ENCODE measurements at places on chromosomes 6 and 20.

- no peak for DNase-seq
These were observed 22.7 kb upstream of the NTSR1 start for GRCh38 chr20:62685781-62686555.

DNA sequence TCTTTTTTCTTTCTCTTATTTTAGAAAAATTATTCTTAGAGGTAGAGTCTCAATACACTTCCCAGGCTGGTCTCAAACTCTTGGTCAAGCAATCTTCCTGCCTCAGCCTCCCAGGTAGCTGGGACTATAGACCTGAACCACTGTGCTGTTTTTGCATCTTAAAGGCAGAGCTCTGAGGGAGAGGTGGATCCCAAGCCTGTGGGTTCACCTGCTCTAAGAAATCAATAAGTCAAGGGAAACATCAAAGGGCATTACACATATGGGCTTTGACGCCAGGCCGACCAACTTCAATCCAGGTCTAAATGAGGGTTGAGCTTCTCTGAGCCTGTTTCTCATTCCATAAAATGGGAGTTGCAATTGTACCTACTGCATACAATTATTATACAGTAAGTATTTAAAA lies 223.9 kb downstream of the LY86 start:
- no peak for DNase-seq

- DNase-seq: peak; percentile 92
These were observed 40.3 kb downstream of the STX11 start for GRCh38 chr6:144190593-144190992.

- no peak for DNase-seq
These were observed 95.4 kb upstream of the FOXQ1 start for GRCh38 chr6:1216488-1216974.

- DNase-seq: no peak
These were observed 59.1 kb upstream of the PRDM1 start for GRCh38 chr6:106026748-106027715.

DNA sequence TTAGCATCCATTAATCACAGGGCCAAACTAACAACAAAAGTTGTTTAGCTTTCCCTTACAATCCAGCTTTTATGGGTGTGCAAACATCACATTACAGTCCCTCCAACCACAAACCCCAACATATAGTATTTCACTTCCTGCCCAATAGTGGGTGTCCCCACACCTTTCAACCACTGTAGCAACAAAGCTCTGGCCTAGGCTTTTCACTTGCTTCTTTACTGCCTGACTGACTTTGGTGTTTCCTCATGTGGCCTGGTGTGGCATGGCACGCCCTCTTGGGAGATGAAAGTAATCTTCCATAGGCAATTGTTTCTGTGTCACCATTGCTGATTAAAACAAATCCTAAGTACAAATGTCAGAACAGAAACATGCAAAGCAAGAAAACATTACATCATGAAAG lies 46.3 kb downstream of the MCM8 start:
- DNase-seq: no peak

DNA sequence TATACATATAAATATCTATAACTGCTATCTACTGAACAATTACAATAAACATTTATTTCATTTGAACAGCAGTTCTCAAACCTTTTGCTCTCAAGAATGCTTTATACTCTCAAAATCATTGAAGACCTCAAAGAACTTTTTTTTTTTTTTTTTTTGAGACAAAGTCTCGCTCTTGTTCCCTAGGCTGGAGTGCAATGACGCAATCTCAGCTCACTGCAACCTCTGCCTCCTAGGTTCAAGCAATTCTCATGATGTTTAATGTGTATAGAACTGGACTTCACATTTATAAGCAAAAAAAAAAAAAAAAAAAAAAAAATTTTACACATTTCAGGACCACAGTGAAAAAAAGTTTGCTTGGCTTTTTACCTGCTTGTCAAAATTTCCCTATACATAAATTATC lies 11.7 kb downstream of the UBE2V1 start:
- no peak for DNase-seq

DNA sequence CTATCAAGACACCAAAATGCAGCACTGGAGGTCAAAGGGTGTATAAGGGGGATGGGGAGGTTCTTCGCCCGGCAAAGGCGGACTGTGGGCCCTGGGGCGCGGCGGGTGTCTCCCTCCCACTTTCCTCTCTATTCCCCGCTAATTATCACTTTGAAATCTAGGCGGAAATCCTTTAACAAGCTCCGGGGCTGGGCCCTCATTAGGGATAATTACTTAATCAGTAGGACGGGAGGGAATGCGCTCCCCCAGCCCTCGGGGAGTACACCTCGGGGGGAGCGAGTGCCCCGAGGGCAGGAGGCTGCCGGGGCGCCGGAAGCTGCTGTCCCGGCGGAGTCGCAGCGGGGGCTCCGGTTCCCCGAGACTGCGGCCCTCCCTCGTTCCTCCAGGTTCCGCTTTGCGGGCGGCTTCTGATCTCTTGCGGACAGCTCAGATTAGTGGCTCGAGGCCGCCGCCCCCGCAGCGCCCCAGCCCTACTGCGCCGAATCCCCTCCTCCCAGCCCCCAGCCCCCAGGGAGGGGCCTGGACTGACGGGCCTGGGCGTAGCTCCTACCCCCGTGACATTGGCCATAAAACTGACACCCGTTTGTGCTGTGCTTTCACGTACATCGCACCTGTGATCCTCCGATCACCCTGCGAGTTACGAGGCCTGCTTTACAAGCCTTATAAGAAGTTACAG lies 14.7 kb downstream of the MUCL3 start:
- DNase-seq: no peak

DNA sequence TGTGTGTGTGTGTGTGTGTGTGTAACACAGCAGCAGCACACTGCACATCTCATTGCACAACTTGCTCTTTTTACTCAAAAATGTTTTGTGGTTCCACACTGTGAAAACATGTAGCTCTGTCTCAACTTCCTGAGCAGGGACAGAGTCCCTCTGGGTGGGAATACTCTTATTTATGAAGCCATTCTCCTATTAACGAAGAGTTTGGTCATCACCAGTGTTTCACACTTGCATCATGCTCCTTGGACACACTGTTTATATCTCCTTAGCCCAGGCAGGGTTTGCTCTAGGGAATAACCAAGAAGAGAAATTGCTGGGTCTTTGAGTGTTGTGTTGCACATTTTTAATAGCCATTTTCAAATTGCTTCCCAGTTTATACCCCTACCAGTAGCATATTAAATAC lies 53.6 kb downstream of the ZNF831 start:
- no peak for DNase-seq

- DNase-seq: no peak
These were observed 2.7 kb upstream of the PLCB1 start for GRCh38 chr20:8129211-8129976.
